ENCODE measurements at places on chromosomes 11 and 22.

DNA sequence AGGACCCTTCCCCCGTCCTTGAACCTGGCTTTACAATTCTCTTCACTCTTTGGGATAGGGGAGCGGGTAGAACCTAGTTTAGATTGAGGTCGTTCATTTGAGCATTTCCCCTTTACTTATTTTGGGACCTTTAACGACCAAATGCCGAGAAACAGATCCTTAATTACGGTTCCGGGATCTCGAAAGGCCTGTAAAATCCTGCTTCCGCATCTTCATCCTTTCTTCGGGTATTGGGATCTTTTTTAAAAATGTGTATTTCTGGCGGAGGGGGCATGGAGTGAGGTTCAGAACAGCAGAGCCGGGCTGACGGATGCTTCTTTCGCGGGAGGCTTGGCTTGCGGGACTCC is 395 bp upstream of the HIPK3 start:
- no peak for DNase-seq

- DNase-seq, result no peak
These were observed 16.5 kb downstream of the BLID start for GRCh38 chr11:122099374-122100036.

DNA sequence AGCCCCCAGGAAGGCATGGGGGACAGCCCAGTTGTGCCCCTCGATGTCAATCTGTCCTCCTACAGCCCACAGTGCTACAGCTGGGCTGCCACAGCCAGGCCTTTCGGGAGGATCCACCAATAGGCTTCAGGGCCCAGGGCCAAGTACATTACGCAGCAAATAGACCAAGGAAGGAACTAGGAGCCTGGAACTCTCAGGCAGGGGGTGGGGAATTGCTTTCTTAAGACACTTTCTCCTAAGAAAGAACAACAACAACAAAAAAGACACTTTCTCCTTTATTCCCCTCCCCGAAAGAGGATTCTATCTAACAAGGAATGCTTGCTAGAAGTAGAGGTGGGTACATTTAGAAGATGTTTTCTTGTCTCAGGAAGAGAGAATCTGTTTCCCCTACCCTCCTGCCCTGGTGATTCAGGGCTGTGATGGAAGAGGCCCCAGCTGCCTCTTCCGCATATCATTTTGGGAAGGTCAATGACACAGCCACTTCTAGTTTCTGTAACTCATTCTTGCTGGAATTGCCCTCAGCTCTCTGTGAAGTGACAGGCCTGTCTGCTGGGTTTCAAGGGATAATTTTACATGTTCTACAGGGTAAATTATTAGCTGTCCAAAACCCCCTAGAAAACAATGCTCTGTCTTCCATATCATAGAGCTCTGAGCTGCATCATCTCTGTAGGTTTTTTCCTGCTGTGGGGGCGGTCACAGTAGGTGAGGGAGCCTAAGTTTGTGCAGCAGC is 6.0 kb upstream of the MALAT1 start:
- DNase-seq, result no peak

DNA sequence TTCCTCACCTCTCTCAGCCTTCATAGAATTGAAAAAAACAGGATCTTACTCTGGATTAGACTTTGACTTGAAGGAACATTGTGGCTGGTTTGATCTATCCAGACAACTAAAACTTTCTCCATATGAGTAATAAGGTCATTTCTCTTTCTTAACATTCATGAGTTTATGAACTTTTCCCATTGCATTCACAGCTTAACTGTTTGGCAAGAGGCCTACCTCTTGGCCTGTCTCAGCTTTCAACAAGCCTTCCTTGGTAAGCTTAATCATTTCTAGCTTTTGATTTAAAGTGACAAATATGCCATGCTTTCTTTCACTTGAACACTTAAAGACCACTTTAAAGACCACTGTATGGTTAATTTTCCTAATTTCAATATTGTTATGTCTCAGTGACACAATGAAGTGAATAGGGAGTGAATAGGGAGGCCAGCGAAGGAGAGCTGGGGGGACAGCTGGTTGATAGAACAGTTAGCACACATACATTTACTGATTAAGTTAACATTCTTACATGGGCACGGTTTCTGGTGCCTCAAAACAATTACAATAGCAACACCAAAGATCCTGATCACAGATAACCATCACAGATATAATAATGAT is 17.0 kb downstream of the IMMP1L start:
- DNase-seq, result no peak

- DNase-seq, result no peak
These were observed 109.3 kb downstream of the CTTN start for GRCh38 chr11:70507466-70508230.

- DNase-seq, result no peak
These were observed at the start of gene APOC3 for GRCh38 chr11:116829525-116830183. Gene APOC3, plus strand, starts transcription at chr11:116829907. Its CDS starts 676 bp downstream, at chr11:116830583.

GRCh38 chr11:64007160-64007628 is 21.0 kb downstream of the OTUB1 start:
- DNase-seq, result no peak

- DNase-seq, result no peak
These were observed 39.5 kb downstream of the ARFGAP3 start for GRCh38 chr22:42817556-42817955.

GRCh38 chr11:121448431-121448941 is 3.6 kb upstream of the SORL1 start:
- no peak for DNase-seq

DNA sequence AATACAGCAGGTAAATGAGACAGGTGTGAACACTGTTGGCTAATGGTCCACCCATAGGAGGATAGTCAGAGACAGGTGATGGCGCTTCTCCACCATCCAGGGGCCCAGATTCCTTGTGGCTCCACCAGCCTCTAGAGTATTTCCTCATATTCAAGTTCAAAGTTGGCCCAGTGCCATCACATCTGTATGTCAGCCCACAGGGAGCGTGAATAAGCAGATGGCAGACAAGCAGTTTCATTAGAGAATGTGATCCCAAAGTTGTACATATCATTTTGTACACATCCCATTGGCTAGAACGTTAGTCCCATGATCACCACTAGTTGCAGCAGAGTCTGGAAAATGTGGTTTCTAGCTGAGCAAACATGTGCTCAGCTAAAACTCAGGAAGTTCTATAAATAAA is 11.0 kb upstream of the CWF19L2 start:
- no peak for DNase-seq

GRCh38 chr22:48198489-48199459 is 1436.3 kb downstream of the TBC1D22A start:
- DNase-seq, result no peak

GRCh38 chr22:27913162-27913741 is 5.8 kb downstream of the PITPNB start:
- DNase-seq, result no peak

DNA sequence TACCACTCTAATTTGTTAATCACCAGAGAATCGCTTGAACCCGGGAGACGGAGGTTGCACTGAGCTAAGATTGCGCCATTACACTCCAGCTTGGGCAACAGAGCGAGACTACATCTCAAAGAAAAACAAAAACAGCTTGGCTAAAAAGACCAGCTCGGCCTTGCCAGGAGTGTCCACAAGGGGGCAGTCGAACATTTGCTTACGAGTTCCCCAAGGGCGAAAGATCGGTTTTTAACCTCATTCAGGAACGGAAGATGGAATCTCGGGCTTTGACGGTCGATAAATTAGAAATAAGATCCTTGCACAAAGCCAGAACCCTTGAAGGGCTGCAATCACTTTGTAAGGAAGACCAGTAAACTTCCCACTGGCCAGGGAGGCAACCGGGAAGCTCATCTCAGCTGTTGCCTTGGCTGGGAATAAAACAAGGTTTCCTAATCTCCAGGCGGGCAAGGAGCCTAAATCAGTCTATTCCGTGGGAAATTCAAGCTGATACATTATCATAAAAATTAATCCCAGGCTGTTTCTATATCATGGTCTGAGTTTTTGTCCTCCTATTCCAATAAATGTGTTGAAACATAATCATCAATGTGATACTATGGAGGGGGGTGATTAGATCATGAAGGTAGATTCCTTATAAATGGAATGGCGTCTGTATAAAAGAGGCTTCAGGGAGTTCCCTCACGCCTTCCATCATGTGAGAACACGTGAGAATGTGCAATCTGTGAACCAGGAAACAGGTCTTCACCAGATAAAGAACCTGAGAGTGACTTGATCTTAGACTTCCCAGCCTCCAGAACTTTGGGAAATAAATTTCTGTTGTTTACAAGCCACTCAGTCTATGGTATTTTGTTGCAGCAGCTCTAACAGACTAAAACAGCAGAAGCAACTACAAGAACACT is 14.9 kb upstream of the SLC29A2 start:
- DNase-seq, result peak; percentile 67

DNA sequence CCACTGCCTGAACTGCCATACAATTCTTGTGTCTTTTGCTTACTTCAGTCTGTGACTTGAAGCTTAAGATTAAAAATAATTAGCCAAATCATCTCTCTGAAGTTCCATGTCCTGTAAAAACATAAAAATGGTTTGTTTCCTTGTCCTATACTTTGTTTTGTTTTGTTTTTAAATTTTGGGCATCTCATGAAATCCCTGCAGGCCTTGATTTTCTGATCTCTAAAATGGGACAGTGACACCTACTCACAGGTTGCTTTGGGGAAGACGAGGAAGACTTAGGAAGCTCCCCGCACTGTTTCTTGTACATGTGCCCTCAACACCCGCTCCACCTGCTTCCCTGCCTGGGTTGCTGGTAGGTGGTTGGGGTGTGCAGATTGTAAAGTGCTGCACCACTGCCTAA is 38.9 kb downstream of the TSPAN18 start:
- no peak for DNase-seq

DNA sequence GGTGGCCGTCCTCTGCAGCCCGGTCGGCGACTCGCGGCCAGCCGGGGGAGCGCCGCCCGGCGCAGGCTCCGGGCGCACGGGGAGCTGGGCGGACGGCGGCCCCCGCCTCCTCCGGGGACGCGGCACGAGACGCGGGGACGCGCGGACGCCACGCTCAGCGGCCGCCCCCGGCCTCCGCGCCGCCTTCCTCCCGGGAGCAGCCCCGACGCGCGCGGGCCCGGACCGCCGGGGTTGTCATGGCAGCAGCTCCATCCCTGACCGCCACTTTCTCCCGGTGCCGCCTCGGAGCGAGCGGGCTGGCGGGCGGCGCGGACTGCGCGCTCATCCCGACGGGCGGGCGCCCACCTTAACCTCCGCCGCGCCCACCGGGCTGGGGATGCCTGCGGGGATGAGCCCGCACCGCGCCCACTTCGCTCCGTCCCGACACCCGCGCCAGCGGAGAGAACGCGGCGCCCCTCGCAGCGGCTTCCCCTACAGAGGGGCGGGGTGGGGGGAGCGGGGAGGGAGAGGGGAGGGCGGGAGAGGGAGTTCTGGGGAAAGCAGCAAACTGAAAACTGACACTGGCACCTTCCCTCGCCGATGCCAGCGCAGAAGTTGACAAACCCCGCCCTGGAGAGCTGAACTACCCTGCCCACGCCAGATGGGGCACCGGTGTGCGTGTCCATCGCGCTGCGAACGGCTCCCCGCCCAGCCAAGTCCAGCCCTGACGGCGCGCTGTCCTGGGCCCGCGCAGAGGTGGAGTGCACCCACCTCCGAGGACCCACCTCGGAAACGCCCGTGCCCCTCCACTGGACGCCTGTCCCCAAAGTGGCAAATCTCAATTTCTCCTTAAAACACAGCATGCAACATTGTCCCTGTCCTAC is 588.4 kb downstream of the OPCML start:
- no peak for DNase-seq

GRCh38 chr11:18611196-18611595 is 11.6 kb downstream of the MISFA start:
- no peak for DNase-seq

GRCh38 chr11:128803449-128804245 is 63.4 kb downstream of the KCNJ1 start:
- DNase-seq, result no peak

GRCh38 chr22:26979294-26979693 is 321.9 kb downstream of the MIAT start:
- DNase-seq, result no peak

DNA sequence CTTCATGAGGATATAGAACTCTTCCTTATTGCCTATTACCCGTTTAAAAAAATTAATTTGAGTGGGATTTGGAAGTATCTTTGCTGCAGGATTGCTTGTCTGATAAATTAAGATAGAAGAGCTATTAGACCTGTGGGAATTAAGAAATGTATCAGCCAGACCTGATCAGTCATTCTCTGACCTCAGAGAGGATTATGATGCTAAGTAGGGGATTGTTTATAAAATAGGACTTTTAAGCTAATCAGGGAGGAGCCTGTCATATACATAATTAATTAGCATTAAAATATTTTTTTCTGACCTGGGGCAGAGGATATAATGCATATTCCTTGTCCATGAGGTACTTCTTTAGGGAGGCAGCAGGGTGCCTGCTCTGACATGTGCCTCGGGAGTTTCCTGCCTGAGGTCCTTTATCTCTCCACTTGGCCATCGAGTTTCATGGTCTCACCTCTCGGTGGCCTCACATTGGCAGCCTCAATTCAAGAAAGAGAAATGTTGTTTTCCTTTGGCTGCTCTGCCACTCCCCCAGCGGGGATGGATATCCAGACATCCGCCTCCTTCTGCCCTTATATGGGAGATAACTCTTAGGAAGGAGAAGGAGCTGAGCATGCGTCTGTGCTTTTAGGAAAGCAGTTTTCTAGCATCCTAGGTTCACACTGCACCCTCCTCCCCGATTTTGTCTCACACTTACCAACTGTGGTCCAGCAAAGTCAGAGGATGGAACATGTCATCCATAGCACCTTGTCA is 41.1 kb downstream of the DIXDC1 start:
- no peak for DNase-seq

DNA sequence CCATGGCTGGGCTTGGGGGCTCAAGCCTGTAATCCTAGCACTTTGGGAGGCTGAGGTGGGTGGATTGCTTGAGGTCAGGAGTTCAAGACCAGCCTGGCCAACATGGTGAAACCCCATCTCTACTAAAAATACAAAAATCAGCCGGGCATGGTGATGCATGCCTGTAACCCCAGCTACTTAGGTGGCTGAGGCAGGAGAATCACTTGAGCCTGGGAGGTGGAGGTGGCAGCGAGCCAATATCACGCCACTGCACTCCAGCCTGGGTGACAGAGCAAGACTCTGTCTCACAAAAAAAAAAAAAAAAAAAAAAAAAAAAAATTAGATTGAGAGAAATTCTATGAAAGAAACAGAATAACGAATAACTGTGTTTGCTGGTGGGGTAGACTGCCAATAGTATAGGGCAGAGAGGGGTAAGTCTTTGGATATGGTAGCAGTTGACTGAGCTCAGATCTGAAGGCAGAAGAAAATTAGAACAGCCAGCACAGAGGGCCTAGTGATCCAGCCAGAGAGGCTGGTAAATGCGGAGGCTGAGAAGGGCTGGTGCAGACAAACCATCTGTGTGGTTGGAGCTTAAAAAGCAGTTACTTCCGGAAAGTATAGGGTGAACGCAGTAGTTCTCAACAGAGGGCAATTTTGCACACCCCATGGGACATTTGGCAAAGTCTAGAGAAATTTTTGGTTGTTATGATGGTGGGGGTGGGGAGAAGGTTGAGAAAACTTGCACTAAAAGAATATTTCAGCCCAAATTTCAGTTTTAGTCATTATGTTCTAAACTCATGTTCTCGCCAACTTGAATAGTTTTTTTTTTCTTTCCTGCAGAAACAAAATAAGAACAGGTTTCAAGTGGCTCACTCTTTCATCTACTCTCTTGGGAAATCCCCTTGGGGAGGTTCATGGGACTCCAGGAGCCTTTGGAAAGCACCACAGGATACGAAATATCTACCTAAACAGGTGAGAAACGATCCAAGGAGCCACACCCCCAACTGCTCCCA is 1.6 kb upstream of the HORMAD2 start:
- DNase-seq, result no peak

Measured in stimulated activated CD8-positive, alpha-beta memory T cell treated with anti-CD3 and anti-CD28 coated beads, Interleukin-15, amount 100 ng/mL, for 24 hours (primary cell).